ENCODE measurements at places on chromosomes 1 and 21.
A peak's percentile ranks its signal among the peaks of the same experiment; 100 is the strongest.

- peak; percentile 69 for DNase-seq
Observed at GRCh38 chr1:152013664-152014237, 20.1 kb upstream of the S100A10 start.

GRCh38 chr1:145849356-145850160, 4.1 kb downstream of the NUDT17 start:
- peak; percentile 85 for DNase-seq

DNA sequence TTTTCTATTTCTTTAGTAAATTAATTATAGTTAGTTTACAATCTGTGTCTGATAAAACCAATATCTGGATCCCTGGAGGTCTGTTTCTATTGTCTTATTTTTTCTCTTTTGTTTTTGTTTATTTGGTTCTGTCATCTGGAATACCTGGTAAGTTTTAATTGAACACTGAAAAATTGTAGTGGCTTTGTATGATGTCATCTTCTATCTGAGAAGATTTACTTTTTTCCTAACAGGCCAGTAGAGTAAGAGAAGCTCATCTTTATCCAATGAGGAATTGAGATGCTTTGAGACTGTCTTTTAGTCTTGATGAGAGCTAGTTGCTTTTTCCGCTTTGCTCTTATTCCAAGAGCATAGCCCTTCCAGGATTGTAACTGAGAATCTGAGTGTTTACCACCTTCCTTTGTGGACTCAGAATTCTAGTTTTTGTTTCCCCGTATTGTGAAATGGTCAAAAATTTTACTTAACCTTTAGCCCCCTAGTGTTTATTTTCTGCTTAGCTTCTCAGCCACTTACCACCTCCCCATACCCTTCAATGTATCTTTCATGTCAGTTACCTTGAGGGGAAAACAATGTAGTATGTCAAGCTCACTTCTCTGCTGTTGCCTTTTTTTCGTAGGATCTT, 25.0 kb downstream of the PTGFRN start:
- DNase-seq: peak; percentile 43

- no peak for DNase-seq
Observed at GRCh38 chr1:116997066-116997465, 4.5 kb upstream of the CD101 start.

- no peak for DNase-seq
Observed at GRCh38 chr1:25515033-25515432, 28.4 kb upstream of the LDLRAP1 start.

- DNase-seq: no peak
Observed at GRCh38 chr21:31151156-31152045, 113.1 kb upstream of the KRTAP19-8 start.

- DNase-seq: peak; percentile 4
Observed at GRCh38 chr1:77193951-77194350, 25.3 kb downstream of the PIGK start.

GRCh38 chr1:24406788-24407187, 6.8 kb downstream of the STPG1 start:
- no peak for DNase-seq

- no peak for DNase-seq
Observed at GRCh38 chr1:199396456-199396855, 631.1 kb upstream of the NR5A2 start.

DNA sequence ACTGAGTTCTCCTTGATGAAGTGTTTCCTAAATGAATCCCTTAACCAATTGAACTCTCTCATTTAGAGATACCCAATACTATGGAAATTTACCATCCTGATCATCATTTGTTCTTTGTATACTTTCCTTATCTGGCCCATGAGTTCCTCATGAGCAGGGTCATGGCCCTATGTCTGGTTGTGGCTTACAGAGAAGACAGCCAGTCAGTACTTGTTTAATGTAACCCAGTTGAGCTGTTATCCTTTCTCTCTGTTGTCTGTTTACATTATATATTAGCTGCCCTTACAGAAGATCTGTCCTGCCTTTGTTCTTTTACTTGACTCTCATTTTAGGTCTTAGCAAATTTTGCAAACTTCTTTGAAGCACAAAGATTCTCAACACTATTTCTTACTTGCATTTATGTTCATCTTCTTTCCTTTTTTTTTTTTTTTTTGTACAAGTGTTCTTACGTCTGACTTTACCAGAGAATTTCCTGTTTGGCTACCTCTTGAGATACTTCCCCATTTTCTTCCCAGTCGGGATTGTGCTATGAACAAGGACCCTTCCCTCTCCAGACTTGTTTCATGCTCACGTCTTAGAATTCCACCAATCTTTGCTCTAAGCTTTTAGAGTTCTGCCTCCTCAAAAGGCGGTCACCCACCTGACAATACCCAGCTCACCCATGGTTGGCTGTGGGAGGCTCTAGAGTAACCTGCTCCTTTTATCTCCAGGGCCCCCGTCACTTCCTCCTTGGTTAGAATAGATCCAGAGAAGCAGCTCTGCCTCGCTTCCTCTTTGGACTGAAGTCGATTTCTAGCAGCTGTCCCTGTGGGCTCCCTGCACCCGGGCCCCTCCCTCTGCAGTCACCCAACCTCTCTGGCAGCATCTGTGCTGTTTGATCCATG, 53.6 kb upstream of the RUNX1 start:
- DNase-seq: no peak

DNA sequence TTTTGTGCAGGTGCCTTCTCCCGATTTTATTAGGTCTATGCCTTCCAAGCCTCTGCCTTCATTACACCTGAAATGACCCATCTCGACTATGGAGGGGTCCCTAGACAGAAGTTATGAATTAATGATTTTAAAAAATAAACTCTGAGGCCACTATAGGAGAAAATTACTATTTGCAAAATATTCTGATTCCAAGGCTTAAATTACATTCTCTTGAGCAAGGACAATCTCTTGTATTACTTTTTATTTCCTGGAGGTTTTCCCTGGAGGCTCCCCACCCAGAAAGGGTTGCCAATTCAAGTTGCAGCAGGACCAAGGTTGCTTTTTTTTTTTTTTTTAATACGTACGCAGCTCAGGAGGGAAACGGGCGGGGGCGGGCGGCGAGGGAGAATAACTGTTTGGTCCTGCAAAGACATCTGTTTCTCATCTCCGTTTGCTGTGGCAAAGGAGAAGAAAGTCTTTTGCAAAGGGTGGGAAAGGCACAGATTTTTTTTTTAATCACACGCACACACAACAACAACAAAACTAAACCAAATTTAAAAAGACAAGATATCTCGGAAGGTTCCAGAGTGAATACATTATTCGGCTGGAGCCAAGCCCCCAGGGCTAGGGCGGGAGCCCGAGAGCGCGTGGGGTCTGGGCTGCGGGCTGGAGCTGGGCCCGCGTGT, 618 bp upstream of the SERTAD4 start:
- peak; percentile 28 for DNase-seq

DNA sequence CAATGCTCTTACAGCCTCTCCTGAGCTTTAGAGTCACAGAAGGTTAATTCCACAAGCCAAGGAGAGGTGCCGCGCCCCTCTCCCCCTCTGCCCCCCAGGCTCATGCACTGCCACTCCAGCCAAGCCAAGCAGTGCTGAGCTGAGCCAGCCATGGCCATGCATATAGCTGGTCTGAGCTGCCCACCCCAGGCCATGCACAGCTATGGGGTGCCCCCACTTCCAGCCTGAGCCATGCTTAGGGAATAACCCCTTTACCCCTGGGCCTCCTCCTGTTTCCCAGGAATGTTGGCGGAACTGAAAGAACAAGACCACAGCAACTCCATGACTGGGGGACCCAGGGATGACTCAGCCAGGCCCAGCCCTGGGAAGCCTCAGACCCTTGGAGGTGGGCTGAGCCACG, 34.0 kb upstream of the MAGOH start:
- no peak for DNase-seq

DNA sequence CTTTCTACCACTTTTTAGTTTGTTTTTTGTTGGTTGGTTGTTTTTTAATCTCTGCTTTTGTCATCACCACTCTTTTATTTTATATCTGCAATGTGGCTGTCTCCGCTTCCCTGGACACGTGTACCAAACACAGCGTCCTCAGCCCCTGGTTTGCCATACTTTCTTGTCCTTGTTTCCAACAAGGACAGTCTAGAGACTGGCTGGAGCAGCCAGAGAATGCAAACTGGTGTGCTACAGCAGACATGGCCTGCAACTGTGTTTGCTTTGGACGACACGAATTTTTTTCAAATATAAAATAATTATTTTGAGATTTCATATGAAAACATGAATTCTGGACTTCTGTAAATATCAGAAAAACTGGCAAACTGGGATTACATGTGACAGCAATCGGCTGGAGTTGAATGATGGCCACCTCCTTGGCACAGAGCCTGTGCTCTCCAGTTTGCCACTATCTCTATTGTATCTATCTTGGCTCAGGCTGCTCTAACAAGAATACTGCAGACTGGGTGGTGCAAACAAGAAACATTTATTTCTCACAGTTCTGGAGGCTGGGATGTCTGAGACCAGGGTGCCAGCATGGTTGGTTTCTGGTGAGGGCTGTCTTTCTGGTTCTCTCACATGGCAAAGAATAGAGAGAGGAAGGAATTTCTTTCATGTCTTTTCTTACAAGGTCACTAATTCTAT, 34.6 kb upstream of the POU2F1 start:
- DNase-seq: no peak

All from ELR (cell line).